Cortex of kidney (tissue), 1 donor: ENCODE measurements at places on chromosomes 1 and 21.

DNA sequence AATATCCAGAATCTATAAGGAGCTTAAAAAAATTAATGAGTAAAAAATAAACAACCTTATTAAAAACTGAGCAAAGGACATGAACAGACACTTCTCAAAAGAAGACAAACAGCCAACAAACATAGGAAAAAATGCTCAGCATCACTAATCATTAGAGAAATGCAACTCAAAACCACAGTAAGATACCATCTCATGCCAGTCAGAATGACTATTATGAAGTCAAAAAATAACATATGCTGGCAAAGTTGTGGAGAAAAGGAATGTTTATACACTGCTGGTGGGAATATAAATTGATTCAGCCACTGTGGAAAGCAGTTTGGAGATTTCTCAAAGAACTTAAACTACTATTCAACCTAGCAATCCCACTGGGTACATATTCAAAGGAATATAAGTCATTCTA lies 25.3 kb downstream of the PIGK start:
- DNase-seq = no peak

GRCh38 chr1:29177022-29177705 lies 4.5 kb downstream of the SRSF4 start:
- DNase-seq = no peak

DNA sequence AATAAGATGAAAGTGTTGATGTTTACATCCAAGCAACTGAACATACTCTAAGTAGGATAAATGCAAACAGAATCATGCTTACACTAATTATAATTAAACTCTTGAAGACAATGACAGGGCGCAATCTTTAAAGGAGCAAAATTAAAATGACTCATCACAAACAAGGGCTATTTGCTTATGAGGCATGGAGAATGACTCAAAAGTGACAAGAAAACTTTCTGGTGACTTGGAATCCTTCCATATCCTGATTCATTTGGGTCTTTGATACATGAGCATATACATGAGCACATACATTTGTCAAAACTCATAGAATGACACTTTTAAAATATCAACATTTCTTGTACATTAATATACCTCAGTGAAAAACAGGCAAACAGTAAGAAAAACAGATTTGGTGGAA lies 1632.3 kb downstream of the KCNT2 start:
- DNase-seq = no peak

DNA sequence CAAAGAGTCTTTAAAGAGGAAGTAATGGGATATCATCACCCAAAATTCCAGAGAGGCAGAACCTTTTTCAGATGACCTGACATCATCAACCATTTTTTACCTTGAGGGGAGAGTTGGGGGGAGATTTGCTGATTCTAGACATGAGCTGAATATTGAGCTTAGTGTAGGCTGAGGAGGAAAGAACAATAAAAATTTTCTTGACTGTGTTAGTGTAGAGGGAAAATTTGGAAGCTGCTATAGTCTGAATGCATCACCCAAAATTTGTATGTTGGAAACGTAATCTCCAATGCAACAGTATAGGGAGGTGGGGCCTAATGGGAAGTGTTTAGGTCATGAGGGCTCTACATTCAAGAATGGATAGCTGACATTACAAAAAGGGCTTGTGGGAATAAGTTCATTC lies 17.8 kb upstream of the CD84 start:
- no peak for DNase-seq

DNA sequence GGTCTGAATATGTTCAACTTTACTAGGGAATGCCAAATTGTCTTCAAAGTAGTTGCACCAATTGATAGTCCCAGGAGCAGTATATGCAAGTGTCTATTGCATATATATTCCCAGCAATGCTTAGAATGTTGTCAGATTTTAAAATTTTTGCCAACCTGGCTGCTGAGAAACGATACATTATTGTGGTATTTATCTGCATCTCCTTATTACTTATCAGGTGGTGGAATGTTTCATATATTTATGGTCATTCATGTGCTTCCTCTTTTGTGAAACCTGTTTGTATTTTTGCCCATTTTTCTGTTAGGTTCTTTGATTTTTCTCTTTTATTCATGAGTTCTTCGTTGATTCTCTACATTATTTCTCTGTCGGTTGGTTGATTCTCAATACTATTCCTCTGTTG lies 39.5 kb downstream of the COLGALT2 start:
- no peak for DNase-seq

GRCh38 chr1:17081439-17081838 lies 27.6 kb upstream of the SDHB start:
- DNase-seq = no peak
